ENCODE measurements at places on chromosomes 12 and 14. TPM values are rescaled to one million over a fixed set of nuclear protein-coding genes. Genes with fewer than 3 reads are reported as not detected.
A peak's percentile ranks its signal among the peaks of the same experiment; 100 is the strongest.

NYNRIN gene
- total RNA-seq, result 8.5 TPM

KERA gene
- total RNA-seq, result not detected

CCDC177 gene
- not detected for total RNA-seq

PDE3A gene
- total RNA-seq, result 9.9 TPM

DNA sequence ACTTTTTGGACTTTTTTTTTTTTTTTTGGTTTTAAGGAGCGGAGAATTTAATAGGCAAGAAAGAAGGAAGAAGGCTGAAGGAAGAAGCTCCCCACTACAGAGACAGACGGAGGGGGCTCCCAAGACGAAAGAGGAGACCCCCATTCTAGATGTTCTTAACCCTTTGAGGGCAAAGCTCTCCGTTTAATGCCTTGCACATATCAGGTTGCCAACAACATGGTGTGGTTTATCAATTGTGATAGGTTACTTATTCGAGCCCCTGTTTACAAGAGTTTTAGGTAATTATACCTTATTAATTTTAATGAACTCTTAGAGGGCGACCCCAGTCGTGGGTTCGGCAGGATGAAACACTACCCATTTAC is 1.2 kb upstream of the FBXO33 start:
- DNase-seq, result no peak

GRCh38 chr12:47753021-47754001 is 5.4 kb downstream of the RAPGEF3 start:
- DNase-seq, result no peak

GRCh38 chr14:101820283-101820798 is 58.8 kb downstream of the PPP2R5C start:
- no peak for DNase-seq

DNA sequence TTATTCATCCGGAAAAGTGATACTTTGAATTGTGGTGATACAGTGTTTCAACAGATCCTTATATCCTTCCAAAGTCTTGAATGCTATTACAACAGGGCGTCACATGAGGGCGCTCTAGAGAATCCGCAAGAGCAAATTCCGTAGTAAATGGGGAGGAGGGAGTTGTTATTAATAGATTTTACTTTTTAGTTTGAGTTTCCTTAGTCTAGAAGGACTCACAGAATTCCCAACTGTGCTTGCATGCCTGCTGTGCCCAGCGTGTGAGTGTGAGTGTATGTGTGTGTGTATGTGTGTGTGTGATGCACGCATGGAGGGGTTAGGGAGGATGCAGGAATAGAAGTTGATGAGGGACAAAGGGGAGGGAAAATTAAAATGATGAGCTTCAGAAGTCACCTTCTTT is 375.3 kb downstream of the C12orf75 start:
- peak; percentile 42 for DNase-seq

- DNase-seq, result no peak
Observed at GRCh38 chr14:69014829-69015259, 35.7 kb upstream of the ACTN1 start.

GRCh38 chr14:65304963-65305362 is 107.6 kb upstream of the FUT8 start:
- no peak for DNase-seq

GRCh38 chr14:36078080-36078479 is 98.4 kb downstream of the PTCSC3 start:
- no peak for DNase-seq

- DNase-seq, result no peak
Observed at GRCh38 chr12:46382408-46382963, 9.9 kb upstream of the SLC38A2 start.

- DNase-seq, result no peak
Observed at GRCh38 chr12:107362960-107363359, 269.6 kb upstream of the CRY1 start.

- no peak for DNase-seq
Observed at GRCh38 chr14:26074892-26075291, 522.9 kb downstream of the NOVA1 start.

DNA sequence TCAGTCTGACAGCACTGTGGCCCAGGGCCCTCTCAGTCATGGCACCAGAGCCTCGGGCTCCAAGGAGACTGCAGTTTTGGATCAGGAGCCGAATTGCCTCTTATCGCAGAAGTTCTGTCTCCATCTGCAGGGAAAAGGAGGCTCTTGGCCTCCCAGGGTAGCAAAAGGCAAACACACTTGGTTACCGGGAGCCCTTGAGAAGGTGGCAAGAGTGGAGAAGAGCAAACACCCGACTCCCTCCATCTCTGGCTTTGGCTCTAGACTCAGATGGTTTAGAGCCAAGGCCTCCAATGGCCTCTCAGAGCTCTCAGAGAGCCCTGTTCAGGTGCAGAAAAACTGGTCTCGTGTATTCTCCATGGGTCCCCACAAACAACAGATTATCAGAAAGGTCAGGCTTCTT is 44.6 kb downstream of the NINJ2 start:
- DNase-seq, result no peak

GRCh38 chr12:3538466-3539030 is 47.5 kb downstream of the PRMT8 start:
- DNase-seq, result no peak

DNA sequence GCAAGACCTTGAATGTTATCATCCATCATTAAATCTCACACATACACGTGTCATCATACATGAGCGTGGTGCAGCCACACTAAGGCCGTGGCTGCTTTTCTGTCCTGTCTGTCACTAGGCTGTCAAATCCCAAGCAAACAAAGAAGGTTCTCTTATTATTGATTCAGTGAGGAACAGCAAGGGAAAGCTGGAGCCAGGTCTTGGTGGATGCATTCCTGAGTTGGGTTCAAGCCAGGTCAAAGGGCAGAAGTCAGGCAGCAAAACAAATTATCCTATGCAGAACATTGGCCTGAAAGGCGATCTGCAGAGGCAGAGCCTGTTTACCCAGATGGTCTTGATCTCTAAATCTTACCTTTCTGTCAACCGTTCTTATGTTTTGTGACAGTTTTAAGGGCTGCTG is 252.3 kb downstream of the NEDD1 start:
- no peak for DNase-seq

DNA sequence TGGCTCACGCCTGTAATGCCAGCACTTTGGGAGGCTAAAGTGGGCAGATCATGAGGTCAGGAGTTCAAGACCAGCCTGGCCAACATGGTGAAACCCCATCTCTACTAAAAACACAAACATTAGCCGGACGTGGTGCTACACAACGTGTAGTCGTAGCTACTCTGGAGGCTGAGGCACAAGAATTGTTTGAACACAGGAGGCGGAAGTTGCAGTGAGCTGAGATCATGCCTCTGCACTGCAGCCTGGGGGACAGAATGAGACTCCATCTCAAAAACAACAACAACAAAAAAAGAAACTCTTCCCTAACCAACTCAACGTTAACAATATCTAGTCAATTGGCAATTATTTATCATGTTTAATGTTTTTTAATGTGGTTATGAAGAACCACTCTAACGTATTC is 89.3 kb downstream of the EPS8 start:
- DNase-seq, result no peak

GRCh38 chr14:44372807-44373489 is 134.1 kb downstream of the FSCB start:
- DNase-seq, result no peak

- DNase-seq, result no peak
Observed at GRCh38 chr12:110329710-110330109, 48.7 kb downstream of the ATP2A2 start.

- DNase-seq, result no peak
Observed at GRCh38 chr12:85016413-85016812, 19.7 kb downstream of the TSPAN19 start.

- DNase-seq, result no peak
Observed at GRCh38 chr12:66072566-66072965, 58.0 kb downstream of the LLPH start.

DNA sequence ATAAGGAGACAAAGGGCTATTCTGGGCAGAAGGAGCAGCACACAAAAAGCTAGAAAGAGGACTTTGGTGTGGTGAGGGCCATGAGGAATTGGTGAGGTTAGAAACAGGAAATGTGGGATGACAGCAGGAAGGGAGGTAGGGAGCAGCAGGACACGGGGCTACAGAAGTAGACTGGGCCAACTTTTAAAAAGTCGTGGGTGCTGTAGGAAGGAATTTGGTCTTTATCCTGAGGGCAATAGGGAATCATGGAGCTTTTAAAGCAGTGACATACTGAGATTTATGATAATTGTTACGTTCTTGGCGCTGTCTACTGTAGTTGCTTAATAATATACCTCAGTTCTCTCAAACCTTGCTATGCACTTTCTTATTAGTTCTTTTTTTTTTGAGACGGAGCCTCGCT is 8.2 kb upstream of the CHURC1 start:
- no peak for DNase-seq

DNA sequence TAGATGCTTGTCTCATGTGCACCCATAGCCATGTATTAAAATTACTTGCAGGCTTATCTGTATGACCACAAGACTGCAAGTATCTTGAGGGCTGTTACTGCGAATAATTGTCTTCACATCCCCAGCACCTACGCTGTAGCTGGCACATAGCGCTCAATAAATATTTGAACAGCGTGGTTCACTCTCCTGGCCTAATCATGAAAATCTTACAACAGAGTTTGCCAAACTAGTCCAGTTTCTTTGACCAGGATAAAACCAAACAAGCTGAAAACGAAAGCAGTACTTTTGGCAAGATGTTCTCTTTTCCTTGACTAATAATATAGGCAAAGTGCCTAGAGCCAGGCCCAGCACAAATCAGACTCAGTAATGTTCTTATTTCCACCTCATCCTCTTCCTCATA is 106.7 kb downstream of the RPS29 start:
- no peak for DNase-seq
